Tibial nerve (tissue), 4 donors: ENCODE measurements at places on chromosomes 7 and 10.
A peak's percentile ranks its signal among the peaks of the same experiment; 100 is the strongest.

GRCh38 chr7:93171606-93172226 lies 23.5 kb upstream of the SAMD9L start:
- no peak for DNase-seq

DNA sequence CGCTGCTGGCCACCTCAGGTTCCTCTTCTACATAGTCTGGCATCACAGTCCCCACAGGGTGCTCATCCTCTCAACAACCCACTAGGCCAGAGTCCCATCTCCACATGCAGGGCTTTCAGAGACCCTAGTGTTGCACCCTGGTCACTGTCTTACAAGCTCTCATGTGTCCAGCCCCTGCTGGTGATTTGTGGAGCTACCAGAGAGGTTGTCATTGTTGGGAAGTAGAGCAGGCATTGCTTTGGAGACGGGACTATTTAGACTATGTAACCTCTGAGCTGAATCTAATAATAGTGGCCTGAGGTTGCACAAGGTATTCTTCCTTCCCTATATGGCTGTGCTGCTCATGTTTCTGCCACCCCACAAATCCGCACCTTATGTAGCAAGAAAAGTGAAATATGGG lies 135.3 kb upstream of the VWC2 start:
- no peak for DNase-seq

GRCh38 chr10:115957786-115958442 lies 315.1 kb downstream of the GFRA1 start:
- DNase-seq: no peak

- no peak for DNase-seq
These were observed 80.3 kb downstream of the MICU1 start for GRCh38 chr10:72545546-72545945.

GRCh38 chr10:32951111-32951510 lies 6.9 kb downstream of the ITGB1 start:
- no peak for DNase-seq

DNA sequence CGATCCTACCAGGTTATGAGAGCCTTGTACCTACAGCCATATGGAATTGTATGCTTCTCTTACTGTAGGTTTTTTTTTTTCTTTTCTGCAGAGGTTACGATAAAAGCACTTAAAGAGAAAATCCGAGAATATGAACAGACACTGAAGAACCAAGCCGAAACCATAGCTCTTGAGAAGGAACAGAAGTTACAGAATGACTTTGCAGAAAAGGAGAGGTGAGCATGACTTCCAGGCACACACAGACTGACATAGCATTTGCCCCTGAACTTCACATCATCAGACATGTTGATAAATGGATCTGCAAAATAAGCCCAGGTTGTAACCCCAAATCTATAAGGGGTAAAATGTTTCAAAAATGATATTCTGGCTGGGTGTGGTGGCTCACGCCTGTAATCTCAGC lies 182.4 kb upstream of the SH2B2 start:
- DNase-seq: no peak

DNA sequence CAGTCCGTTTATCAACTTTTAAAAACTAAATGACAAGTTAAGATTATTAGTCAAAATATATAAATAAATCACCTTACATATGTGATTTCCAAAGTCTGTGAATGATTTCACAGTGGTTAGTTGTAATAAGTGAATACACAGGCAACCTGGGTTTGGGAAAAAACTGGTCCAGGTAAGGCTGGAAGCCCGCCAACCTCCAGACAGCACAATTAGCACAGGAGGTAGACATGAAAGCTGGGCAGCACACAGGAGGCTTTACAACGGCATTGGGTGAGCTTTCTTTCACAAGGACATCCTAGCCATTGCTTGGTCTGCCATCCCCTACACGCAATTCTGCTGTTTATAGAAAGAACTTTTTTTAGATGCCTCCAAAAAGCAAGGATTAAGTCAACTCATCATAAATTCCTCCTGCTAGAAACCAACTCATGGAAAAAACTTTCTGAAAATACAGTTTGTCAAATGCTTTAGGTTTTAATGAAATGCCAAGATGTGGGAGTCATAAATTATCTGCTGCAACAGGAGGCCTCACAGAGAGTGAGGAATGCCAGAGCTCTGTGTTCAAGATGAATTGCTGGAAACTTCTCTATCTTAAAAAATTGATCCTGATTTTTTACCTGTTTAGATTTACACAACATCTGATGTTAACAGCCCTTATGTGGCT lies 346.8 kb upstream of the NFE2L3 start:
- no peak for DNase-seq

GRCh38 chr7:10973942-10974911 lies 555 bp downstream of the PHF14 start:
- peak; percentile 5 for DNase-seq

GRCh38 chr7:141788296-141788695 lies 1.7 kb upstream of the TAS2R5 start:
- no peak for DNase-seq

- no peak for DNase-seq
These were observed 12.7 kb downstream of the FAS start for GRCh38 chr10:89003344-89003743.

GRCh38 chr10:112208292-112208691 lies 24.7 kb upstream of the GPAM start:
- DNase-seq: no peak

- no peak for DNase-seq
These were observed 26.6 kb upstream of the WNT8B start for GRCh38 chr10:100436255-100436654.

- no peak for DNase-seq
These were observed 22.1 kb upstream of the PRKAR1B start for GRCh38 chr7:749140-749551.

DNA sequence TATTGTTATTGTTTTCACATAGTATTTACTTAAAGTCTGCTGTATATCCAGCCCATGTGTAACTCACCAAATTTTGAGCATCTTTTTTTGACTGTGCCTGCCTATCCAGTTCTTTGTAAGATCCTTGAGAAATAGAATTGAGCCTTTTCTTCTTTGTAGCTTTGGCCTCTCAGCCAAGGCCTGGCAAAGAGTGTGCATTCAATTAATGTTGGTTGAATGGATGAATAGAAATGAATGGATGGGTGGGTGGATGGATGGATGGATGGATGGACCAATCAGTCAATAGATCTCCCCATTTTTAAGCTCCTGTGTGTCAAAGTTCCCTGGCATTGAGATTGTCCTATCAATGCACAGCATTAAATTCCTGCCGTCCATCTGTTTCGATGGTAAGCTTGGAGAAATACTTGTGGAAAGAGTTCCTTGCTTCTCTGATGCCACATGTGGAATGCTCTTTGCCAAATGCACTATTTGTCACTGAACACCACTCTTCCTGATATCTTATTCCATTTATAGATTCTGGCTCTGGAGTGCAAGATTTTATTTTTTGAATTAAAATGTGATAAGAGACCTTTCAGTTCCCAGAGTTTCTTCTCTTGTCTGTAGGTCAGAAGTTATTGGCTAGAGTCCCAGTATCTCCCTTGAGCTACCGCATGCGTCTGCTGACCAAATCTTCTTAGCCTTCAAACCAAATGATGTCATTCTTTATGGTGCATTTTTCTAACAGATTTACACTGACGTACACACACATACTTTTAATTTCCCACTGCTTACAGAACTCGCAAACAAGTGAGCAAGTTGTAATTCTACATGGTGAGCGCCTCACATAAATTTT lies 20.7 kb upstream of the ADRB1 start:
- no peak for DNase-seq

DNA sequence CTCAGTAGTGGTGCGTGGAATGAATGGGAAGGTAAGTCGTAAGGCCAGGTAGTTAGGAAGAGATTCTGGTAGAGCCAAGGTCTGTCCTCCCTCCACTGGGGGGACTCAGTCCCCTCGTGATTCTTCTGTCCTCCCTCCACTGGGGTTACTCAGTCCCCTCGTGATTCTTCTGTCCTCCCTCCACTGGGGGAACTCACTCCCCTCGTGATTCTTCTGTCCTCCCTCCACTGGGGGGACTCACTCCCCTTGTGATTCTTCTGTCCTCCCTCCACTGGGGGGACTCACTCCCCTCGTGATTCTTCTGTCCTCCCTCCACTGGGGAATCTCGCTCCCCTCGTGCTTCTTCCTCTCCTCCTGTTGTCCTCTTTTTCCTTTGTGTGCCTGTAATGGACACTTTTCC lies 125.1 kb downstream of the CELF2 start:
- DNase-seq: no peak

- DNase-seq: no peak
These were observed 143.5 kb upstream of the UNC5B start for GRCh38 chr10:71068861-71069271.

- no peak for DNase-seq
These were observed 2.3 kb downstream of the MDFIC start for GRCh38 chr7:114924038-114924712.

- DNase-seq: no peak
These were observed 109.1 kb downstream of the LMBR1 start for GRCh38 chr7:156783864-156784263.

DNA sequence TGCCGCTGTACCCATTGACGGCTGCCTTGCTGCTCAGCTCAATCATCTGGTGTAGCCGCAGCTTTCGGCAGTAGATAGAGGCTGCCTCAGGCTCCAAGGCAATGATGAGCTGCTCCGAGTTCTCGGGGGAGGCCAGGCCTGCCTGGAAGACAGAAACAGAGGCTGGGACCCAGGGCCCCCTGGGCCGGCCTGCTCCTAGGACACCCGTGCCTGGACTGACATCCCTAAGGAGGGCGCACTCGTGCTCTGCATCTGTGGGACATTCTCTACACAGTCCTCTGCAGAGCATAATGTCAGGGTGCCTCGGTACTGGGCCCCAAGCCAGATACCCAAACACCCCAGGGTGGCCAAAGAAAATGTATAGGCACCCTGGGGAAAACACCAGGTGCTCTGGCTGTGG lies 58.5 kb downstream of the HSPA12A start:
- DNase-seq: no peak

DNA sequence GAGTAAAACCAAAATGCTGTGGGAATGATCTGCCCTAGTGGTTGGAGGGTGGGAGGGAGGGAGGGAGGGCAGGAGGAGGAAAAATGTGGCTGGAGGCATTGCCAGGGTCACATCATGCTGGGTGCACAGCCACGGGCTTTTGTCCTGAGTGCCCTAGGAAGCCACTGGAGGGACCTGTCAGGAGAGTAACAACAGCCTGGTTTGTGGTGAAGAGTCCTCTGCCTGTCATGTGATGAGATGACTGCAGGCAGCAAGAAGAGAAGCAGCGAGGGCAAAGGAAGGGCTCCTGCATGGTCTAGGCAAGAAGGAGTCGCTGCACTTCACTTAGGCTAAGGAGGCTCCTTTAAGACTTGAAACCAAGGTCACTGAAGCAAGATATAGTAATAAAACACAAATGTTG lies 65.6 kb downstream of the PKD1L1 start:
- DNase-seq: no peak

DNA sequence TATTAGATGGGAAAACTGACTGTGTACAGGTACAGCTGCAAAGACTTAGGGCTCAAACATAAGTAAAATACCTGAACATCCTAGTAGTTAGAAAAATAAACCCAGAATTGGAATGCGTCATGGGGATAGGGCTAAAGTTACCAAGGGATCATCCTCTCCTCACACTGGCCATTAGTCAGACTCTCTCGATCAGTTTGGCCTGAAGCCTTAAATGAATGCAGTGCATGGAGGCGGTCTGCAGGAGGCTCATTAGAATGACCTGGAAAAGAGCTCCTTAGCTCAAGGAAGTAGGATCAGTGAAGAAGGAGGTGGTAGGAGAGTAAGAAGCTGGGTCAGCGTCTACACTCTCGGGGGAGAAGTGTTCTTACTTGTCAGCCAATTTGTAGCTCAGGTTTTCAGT lies 35.3 kb downstream of the DENND2A start:
- DNase-seq: no peak

- no peak for DNase-seq
These were observed 12.1 kb upstream of the TCAF1 start for GRCh38 chr7:143913945-143914615.

DNA sequence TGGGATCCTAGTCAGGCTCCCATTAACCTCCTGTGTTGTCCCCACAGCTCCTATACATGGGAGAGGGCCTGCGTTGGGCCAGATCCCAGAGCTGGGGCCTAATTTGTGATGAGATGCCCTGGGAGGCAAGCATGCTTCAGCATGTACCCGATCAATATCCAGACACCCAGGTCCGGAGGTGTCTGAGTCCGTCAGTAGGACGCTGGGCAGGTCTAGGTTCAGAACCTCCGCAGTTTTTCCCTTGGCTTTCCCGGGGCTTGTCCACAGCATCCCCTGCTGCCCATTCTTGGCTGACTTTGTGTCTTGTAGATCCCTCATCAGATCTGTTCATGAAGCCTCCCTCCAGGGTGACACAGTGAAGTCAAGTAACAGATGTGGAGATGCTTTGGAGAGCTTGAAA lies 32.7 kb upstream of the RBAK start:
- no peak for DNase-seq

GRCh38 chr7:1054861-1055450 lies 10.6 kb downstream of the GPR146 start:
- DNase-seq: peak; percentile 66

DNA sequence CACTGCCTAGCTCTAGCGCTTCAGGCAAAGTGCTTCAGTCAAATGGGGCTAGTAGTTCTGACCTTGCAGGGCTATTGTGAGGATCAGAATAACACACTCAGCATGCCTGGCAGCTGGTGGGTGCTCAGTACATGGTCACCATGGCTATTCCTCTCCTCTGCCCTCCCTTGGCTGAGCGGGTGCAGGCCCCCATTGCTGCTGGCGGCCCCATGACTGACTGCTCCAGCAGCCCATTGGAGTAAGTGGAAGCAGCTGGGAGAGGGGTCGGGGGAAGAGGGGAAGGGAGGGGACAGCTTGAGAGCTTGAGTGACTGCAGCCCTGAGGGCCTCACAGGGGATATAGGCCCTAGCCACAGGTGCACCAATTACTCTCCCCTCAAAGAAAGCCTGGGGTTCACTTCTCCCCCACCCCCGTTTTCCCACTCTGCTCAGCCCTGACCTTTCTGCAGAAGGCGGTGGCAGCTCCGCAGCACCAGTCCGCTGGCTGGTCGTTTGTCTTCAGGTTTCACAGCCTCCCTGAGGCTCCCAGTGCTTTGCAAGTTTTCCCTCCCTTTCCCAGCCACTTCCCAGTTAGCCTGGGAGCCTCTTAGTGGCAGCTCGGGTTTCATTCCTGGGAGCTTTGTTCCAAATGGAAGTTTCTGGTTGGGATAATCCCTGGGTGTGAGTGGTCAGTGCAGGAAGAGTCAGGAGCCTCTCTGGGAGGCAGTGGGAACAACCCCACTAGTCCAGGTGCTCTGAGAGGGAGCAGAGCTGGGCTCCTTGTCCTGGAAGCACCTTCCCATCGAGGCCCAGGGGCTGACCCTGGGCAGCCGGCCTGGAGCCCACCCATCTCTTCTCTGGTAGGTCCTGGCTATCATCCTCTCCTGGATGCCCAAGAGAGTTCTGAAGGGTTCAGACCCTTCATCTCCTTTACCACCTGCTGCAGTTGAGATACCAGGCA lies 16.3 kb downstream of the FGF8 start:
- no peak for DNase-seq
